ENCODE measurements at places on chromosomes 3 and 15.
A peak's percentile ranks its signal among the peaks of the same experiment; 100 is the strongest.

DNA sequence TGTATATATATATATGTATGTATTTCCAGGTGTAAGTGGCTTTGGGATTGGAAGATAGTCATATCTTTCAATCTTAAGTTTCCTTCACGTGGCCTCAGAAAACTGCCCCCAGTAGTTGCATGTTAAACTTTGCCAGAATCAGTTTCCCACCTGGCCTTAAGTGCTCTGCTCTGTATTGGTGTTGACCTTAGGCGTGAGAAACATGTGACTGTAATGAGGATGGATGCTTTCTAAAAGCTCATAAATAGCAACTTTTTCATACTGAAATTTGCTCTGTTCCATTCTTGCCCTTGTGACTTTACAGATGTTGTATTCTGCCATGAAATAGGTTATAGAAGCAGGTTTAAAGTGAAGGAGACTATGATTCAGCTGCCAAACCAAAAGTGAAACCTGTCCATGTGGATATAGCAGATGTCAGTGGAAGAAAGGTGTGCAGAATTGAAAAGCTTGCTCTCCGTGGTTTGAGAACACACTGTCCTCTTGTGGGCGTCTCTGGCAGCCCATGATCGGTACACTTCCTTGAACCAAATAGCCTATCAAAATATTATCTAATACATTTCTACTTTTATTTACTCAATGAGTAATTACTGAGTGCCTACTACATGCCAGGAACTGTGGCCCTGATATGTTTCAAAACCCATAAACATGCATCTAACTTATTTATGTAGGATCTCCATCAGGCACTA lies 15.8 kb downstream of the SCG5 start:
- no peak for DNase-seq

GRCh38 chr15:92383519-92384324 lies 10.0 kb upstream of the ST8SIA2 start:
- DNase-seq: peak; percentile 36

GRCh38 chr15:45265506-45265905 lies 13.5 kb downstream of the SLC28A2 start:
- DNase-seq: no peak

DNA sequence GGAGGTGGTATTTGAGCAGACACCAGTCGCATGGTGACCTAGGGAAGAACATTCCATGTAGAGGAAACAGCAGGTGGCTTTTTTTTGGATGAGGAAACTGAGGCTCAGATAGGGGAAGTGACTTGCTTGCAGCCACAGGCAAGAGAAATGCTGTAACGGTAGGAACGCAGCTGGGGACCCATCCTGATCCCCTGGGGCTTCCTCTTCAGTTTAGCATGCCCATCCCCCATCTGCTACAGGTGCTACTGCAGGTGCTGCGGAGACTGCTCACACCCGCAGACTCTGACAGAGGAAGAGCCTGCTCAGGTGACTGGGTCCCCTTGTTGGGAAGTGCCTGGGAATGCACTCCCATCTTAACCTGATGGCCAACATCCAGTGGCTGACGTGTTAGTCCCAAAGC lies 55.4 kb upstream of the SEC13 start:
- DNase-seq: no peak

- peak; percentile 63 for DNase-seq
Measured at GRCh38 chr15:82849556-82850512, 40.4 kb downstream of the WHAMM start.

- no peak for DNase-seq
Measured at GRCh38 chr15:64125978-64126377, 25.6 kb upstream of the SNX22 start.

GRCh38 chr15:91426412-91426811 lies 326.4 kb downstream of the SV2B start:
- DNase-seq: no peak

- no peak for DNase-seq
Measured at GRCh38 chr3:124823206-124823605, 64.0 kb downstream of the ITGB5 start.

GRCh38 chr3:192904632-192905289 lies 12.9 kb downstream of the MB21D2 start:
- DNase-seq: no peak

DNA sequence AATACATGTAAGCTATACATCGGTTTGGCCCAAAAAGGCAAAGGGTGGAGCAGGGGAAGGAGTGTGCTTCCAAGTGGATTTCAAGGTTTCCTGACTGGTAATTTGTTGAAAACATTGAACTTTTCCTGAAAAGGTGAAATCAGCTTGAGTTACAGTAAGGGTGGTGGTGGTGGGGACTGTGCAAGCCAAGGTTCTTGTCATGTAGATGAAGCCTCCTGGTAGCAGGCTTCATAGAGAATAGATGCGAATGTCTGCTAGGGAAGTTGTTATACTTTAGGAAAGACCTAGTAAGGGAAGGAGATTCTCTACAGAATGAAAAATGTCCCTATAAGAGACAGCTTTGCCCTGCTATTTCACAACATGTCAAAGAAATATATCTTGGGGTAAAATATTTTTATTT lies 528.2 kb upstream of the CBLB start:
- no peak for DNase-seq

- peak; percentile 35 for DNase-seq
Measured at GRCh38 chr3:18424213-18424728, 868 bp downstream of the SATB1 start.

DNA sequence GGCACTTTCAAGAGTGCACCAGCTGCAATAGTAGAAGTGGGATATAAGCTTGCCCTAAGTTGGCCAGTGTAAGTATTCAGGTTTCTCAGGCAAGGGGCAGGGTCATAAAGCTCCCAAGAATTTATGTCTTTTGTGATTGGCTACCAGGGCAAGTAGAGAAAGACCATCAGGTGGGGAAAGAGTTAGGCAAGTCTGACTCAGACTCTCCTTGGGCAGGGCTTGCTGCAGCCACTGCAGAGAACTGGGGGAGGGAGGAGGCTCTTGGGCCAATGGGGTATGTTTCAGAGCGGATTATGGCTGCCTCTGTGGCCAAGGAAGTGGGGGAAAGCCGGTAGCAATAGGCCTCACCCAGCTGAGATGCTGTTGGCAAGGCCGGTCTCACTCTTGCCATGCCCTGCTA lies 44.6 kb upstream of the SLC25A36 start:
- DNase-seq: no peak

- no peak for DNase-seq
Measured at GRCh38 chr3:107220538-107220937, 156.7 kb upstream of the CCDC54 start.

- no peak for DNase-seq
Measured at GRCh38 chr3:106485217-106485616, 616.4 kb upstream of the CBLB start.

DNA sequence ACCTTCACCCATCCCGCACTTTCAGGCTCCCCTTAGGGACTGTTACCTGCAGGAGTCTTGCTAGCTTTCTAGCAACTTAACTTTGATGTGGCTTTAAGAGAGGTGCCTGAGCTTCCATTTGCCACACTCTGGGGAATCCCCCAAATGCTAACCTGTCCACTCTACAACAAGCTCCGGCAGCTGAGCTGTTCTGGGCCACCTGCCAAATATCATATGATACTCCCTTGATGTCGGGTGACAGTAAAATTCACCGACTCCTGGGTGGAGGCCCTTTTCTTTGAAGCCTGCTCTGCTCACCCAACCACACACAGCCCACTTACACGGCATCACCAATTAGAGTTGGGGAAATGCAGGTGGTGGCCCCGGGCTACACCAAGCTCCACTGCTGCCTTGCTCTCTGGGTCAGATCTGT lies 38.0 kb upstream of the XCR1 start:
- peak; percentile 71 for DNase-seq

- DNase-seq: peak; percentile 91
Measured at GRCh38 chr15:80152180-80152895, 461 bp upstream of the FAH start.

DNA sequence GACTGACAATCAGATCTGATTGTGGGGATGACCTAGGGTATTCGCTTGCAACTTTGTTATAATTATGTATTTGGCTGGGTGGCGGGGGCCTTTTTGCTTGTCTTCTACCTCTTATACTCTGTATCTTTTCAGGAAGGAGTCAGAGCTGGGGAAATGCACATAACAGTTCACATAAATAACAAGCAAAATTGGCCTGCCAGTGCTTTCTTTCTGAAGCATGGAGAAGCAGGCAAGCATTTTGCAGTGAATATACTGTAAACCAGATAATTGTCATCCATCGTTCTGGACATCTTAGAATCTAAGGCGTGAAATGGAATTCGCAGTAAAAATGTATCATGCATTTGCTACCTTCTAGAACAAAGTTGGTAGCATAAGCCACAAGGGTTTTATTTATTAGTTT lies 227.6 kb downstream of the CLSTN2 start:
- DNase-seq: no peak

DNA sequence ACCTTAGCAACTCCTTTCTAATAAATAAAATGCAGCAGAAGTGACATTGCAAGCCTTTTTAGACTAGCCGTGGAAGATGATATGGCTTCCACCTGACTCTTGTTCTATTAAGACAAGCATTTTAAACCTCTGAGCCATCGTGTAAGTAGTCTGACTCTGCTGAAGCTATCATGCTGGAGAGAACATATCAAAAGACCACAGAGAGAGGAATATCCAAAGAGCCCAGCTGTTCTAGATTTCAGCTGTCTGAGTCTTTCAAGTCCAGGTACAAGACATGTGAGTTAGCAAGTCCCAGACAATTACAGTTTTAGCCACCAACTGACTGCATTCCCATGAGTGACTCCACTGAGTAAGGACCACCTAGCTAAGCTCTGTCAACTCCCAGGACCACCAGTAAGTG lies 517.0 kb upstream of the NAALADL2 start:
- no peak for DNase-seq

GRCh38 chr15:35305946-35306345 lies 220.9 kb upstream of the NANOGP8 start:
- no peak for DNase-seq

- no peak for DNase-seq
Measured at GRCh38 chr15:68565234-68565633, 13.6 kb upstream of the CORO2B start.

GRCh38 chr3:78221796-78222195 lies 1181.9 kb downstream of the ROBO2 start:
- no peak for DNase-seq

DNA sequence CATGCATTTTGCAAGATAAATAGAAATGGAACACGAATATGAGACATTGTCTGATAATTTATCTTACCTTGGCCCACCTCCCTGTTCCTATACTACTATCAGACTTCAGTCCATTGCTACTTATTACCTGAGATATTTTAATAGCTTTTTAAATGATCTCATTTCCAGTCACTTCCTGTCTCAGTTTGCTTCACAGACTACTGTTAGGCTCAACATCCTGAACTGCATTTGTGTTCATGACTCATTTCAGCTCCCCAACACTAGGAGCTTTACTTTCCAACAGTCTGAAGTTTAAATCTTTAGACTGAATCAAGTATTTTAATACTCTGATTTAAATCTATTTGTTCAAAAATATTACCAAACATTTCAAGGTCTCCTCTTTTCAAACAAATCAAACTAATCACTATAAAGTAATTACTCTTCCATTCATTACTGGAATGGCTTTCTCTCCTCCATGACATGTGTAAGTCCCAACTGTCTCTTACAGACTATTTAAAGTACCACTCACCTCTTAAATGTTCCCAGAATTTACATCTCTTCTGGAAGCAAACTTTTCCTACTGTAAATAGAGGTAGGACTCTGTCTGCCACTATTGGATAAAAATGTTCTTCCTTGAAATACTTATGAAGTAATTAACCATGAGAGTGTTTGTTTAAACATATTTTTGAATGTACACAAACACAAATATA lies 1277.6 kb downstream of the ZPLD1 start:
- DNase-seq: no peak

DNA sequence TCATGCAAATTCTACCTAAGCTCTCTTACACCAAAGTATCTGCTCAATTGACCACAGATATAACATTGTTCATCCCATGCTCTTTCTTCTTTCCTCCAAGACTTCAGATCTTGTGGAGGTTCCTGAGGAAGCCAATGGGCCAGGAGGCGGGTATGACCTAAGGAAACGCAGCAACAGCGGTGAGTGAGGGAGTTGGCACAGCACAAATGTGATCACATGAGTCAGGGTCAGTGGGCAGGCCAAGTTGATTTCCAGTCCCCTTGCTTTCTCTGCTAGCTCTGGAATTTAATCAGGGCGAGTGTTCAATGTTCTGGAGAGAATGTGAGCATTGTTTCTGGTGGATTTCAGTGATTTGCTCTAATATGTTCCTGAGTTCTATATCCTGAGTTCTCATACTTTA lies 112.7 kb downstream of the STAC start:
- DNase-seq: no peak

DNA sequence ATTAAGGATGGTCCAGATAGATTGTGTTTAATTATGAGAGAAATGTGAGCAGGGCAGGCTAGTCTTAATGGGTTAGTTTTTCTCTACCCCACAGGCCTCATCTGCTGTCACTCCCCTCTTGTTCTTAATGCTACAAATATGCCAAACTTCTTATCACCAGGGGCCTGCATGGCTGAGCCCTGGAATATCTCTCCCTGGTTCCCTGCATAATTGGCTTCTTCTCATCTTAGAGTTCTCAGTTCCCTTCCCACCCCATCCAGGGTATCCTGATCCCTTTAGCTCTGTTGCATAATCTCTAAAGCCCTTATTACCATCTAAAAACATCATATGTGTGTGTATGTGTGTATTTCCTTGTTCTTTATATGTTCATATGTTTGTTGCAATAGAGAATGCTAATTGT lies 279.6 kb downstream of the LSAMP start:
- DNase-seq: no peak

DNA sequence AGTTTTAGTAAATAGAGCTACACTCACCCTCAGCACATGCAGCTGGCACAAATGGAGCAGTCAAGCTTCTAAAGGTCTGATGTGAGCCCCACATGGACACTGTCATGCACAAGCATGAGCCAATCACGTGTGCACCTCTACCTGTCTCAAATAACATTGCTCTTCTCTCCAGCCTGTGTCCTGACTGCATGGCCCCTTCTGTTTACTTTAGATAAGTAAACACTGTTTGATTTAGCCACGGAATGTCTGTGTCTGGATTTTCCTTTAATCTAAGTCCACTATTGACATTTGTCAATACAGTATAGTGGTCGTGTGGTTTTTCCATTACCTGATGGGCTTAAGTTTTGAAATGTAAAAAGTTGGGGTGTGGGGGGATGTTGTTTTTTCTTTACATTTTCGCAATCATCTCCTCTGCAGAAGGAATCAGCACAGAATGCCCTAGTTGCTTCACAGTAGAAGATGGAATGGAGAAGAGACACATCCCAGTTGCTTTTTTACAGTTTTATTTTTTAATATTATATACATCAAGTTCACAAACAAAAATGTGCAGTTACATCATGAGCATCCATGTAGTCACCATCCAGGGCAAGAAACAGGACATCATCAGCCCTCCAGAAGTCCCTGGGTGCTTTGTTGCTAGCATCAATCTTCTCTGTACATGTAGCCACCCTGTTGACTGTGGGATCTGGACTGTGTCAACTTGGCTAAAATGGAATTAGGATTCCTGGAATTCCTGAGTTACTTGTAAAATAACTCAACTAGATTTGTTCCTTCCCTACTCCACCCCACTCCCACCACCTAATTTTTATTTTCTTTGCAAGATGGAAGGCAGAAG lies 146.1 kb downstream of the UACA start:
- DNase-seq: no peak

Measured in stimulated activated naive CD8-positive, alpha-beta T cell treated with anti-CD3 and anti-CD28 coated beads, Interleukin-15, Interleukin-2, amounts not matched to agents 100 U/mL and 50 U/mL, for 24 hours (primary cell).